Esophagus squamous epithelium (tissue), 5 donors: ENCODE measurements at places on chromosomes 6 and 20.
A peak's percentile ranks its signal among the peaks of the same experiment; 100 is the strongest.

DNA sequence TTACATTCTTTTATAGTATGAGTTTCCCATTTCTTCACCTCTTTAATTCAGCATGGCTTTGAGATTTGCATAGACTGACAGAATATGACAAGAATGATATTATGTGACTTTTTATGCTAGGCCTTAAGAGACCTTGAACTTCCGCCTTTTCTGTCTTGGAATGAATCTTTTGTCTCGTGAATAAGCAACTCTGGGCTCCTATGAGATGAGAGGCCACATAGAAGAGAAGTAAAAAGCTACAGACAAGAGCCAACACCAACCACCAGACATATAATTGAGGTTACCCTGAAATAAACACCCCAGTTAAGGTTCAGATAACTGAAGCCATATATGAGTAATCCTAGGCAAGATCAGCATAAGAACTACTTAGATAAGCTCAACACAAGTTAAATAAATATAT lies 600.8 kb downstream of the MEI4 start:
- H3K27me3 ChIP-seq: no peaks in the 10 kb centered on the region
- no peak for DNase-seq
- no peak overlapping the region for H3K27ac ChIP-seq
- no peak overlapping the region for H3K4me3 ChIP-seq
- H3K36me3 ChIP-seq: no peaks in the 10 kb centered on the region

DNA sequence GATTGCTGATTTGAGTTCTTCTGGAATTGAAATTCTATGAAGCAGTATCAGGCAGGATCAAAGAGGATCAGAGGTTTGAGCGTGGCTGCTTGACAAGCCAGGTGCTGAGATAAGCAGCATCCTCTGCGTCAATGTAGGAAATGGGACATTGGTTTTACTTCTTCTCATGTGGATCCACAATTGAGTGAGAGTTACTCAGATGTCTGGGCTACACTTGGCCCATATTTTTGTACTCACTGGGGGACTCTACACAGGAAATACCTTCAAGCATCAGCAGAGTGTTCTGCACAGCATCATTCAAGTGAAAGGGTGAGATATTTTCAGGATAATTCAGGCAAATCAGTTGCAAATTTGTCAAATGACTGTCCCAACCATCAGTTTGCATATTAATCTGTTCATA lies 613.9 kb upstream of the ARID1B start:
- no peak overlapping the region for H3K4me3 ChIP-seq
- H3K36me3 ChIP-seq: no peaks in the 10 kb centered on the region
- H3K27me3 ChIP-seq: no peaks in the 10 kb centered on the region
- H3K4me1 ChIP-seq: peaks cover 10% of the 10 kb centered on the region
- no peak overlapping the region for H3K27ac ChIP-seq

DNA sequence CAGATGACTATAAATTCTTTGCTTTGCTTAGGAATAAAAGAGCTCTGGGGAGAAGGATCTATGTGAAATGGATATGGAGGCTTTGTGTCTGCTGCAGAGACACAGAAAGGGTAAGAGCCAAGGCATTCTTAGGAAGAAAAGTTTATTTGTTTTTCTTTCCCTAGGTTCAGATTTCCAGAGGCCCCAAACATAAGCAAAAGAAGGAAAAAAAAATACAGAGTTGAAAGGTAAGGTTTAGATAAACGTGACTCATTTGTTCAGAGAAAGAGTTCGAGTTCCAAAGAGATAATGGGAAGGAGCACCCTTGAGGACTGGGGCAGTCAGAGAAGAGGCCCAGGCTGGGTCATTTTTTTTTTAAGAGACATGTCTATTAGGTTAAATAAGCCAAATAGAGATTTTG lies 27.4 kb upstream of the BMP5 start:
- H3K27me3 ChIP-seq: no peaks in the 10 kb centered on the region
- no peaks in the 10 kb centered on the region for H3K4me1 ChIP-seq
- H3K27ac ChIP-seq: no peak overlapping the region
- no peak overlapping the region for H3K4me3 ChIP-seq

GRCh38 chr6:67908379-67908778 lies 726.7 kb upstream of the ADGRB3 start:
- H3K27me3 ChIP-seq: no peaks in the 10 kb centered on the region
- H3K4me3 ChIP-seq: no peak overlapping the region
- no peaks in the 10 kb centered on the region for H3K4me1 ChIP-seq

- H3K27ac ChIP-seq: no peak overlapping the region
- H3K4me1 ChIP-seq: peaks cover 13% of the 10 kb centered on the region
- no peaks in the 10 kb centered on the region for H3K36me3 ChIP-seq
- DNase-seq: no peak
Measured at GRCh38 chr20:64104667-64105451, 2.5 kb downstream of the NPBWR2 start.

DNA sequence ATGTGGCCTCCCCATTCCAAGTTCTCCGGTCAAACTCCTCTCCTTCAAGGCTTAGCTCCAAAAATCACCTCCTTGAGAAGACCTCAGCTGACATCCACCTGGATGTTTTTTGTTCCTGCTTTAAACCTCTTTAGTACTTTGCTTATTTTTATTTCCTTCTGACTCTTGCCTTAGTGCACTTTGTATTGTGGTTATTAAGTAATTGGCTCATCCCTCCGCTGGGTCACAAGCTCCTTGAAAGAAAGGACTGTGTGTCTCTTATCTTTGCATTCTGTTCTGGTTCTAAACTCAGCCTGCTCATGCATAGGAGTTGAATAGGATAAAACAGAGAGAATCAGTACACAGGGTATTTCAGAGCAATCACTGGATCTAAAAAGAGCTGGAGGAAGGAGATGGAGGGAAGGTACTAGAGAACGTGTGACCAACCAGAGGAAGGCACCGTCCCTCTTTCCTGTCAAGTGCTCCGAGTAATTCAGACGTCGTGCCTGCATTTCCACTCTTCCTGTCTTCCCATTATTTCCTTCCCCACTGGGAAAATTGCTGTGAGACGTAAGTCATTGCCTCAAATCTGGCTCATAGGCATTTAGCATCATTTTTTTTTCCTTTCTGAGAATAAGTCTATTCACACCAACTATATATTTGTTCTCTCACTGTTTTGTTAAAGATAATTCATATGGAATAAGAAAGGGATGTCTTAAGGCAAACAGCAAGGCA lies 59.7 kb upstream of the GLP1R start:
- no peaks in the 10 kb centered on the region for H3K27me3 ChIP-seq
- no peak overlapping the region for H3K4me3 ChIP-seq
- H3K36me3 ChIP-seq: no peaks in the 10 kb centered on the region
- H3K4me1 ChIP-seq: no peaks in the 10 kb centered on the region

- no peak for DNase-seq
- no peak within 1 kb of the TSS for H3K4me3 ChIP-seq
- peaks cover 7% of the 10 kb centered on the region for H3K27me3 ChIP-seq
- peaks cover 5% of the 10 kb centered on the region for H3K4me1 ChIP-seq
- no peak within 1 kb of the TSS for H3K27ac ChIP-seq
Measured at GRCh38 chr20:3084283-3084985, at the start of gene AVP. AVP (minus strand) TSS chr20:3084724; CDS start chr20:3084674, 50 bp downstream.

GRCh38 chr20:57851796-57852195 lies 142.0 kb upstream of the PMEPA1 start:
- no peaks in the 10 kb centered on the region for H3K4me1 ChIP-seq
- H3K27me3 ChIP-seq: no peaks in the 10 kb centered on the region

DNA sequence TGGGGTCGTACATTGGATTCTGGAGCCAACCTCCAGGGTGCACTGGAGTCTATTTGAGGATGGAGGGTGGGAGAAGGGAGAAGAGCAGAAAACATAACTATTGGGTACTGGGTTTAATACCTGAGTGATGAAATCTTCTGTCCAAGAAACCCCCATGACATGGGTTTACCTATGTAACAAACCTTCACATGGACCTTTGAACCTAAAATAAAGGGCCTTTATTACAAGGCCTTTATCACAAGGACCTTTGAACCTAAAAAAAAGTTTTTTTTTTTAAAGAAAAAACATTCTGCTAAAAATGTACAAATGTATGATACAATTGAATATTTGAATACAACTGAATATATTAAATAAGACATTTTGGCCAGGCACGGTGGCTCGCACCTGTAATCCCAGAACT lies 38.1 kb upstream of the ZNF133 start:
- H3K36me3 ChIP-seq: no peaks in the 10 kb centered on the region
- no peak overlapping the region for H3K27ac ChIP-seq
- H3K27me3 ChIP-seq: no peaks in the 10 kb centered on the region

DNA sequence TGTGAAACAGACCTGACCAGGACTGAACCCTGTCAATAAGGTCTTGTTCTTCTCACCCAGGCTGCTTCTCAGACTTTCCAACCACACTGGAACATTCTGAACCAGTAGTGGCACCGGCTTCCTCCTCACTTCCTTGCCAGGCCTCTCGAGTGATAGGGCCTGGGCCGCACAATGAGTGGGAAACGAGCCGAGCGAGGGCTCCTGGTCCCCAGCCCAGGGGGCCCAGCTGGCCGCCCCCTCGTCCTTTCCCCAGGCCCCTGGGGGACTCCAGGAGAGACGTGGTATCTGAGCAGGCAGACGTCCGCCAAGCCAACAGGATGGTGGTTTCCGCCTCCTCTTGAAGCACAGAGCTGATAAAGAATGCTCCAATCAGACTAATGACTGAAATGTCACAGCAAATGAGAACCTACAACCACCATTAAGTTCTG lies 117.9 kb downstream of the GMDS start:
- H3K27ac ChIP-seq: peak overlapping the region; percentile 59
- H3K36me3 ChIP-seq: no peaks in the 10 kb centered on the region
- no peak overlapping the region for H3K4me3 ChIP-seq

DNA sequence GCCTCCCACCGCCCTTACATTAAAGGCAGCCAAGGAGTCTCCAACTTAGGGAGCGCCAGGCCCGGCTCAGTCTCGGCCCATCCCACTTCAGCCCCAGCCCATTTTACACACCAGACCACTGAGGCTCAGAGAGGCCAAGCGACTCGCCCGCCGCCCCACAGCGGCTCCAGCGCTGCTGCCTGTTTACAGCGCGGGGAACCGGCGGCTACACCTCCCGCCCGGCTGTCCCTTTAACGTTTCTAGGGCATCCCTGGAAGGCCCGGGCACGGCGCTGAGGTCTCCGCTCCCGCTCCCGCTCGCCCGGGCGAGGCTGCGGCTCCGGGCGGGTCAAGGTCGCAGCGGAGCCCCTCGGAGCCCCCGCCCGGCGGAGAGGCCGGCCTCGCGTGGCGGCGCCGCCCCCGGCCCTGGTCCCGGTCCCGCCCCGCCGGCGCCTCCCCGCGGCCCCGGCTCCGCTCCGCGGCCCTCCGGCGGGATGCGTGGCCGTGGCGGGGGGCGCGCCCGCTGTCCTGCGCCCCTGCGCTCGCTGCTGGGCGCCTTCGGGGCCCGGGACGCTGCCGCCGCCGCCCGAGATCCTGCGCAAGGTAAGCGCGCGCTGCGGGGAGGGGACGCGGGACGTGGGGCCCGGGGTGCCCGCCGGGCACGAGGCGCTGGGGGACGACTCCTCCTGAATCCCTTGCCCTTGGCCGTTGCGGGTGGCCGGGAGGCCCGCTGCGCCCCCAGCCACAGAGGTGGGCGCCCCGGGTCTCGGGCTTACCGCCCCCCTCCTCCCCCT lies 27.1 kb upstream of the PHACTR3 start:
- DNase-seq: no peak
- no peak overlapping the region for H3K4me3 ChIP-seq
- H3K27ac ChIP-seq: no peak overlapping the region
- H3K4me1 ChIP-seq: no peaks in the 10 kb centered on the region
- H3K36me3 ChIP-seq: no peaks in the 10 kb centered on the region

GRCh38 chr6:145561095-145562072 lies 173.9 kb downstream of the EPM2A start:
- no peak for DNase-seq
- H3K27ac ChIP-seq: no peak overlapping the region
- H3K27me3 ChIP-seq: no peaks in the 10 kb centered on the region
- H3K4me1 ChIP-seq: no peaks in the 10 kb centered on the region
- no peak overlapping the region for H3K4me3 ChIP-seq

- no peaks in the 10 kb centered on the region for H3K27me3 ChIP-seq
- H3K27ac ChIP-seq: no peak overlapping the region
- no peak for DNase-seq
- no peak overlapping the region for H3K4me3 ChIP-seq
- no peaks in the 10 kb centered on the region for H3K4me1 ChIP-seq
Measured at GRCh38 chr20:12956303-12956702, 52.5 kb upstream of the SPTLC3 start.

DNA sequence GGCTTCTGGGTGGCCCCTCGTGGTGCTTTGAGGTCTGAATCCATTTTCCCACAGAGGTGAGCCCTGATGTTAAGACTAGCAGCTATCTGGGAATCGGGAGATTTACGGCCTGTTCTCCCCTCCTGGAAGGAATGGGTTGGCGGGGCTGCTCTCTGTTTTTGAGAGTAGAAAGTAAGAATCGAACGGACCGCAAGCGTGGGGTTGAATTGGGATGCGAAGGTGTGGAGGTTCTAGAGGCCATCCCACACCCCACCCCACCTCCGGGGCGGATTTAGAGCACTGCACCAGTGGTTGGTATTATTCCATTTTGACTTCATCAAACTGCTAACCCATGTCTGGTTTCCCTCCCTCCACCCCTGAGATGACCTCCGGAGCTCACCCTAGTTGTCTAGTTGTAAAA lies 11.5 kb downstream of the PYGB start:
- H3K36me3 ChIP-seq: no peaks in the 10 kb centered on the region
- H3K4me3 ChIP-seq: no peak overlapping the region
- DNase-seq: no peak
- H3K27ac ChIP-seq: no peak overlapping the region

DNA sequence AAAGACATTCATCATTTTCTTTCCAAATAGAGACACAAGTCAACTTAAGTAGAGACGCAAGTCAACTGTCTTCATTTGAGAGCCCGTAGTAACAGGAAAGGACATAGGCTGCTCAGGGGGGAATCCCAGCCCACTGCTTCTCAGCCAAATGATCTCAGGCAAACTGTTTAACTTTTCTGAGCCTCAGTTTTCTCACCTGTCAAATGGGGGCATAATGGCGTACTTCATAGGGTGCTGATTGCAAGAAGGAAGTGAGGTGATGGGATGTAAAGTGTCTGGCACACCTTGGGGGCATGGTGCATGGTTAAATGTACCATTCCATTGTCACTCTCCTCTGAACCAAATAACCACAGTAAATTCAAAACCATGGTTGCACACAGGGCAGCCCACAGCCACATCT lies 96.5 kb downstream of the EYA2 start:
- H3K4me1 ChIP-seq: peaks cover 25% of the 10 kb centered on the region
- peaks cover 3% of the 10 kb centered on the region for H3K27me3 ChIP-seq
- H3K27ac ChIP-seq: peak overlapping the region; percentile 88
- no peak for DNase-seq
- no peaks in the 10 kb centered on the region for H3K36me3 ChIP-seq
- H3K4me3 ChIP-seq: no peak overlapping the region

GRCh38 chr6:14641423-14642135 lies 524.0 kb downstream of the CD83 start:
- peaks cover 5% of the 10 kb centered on the region for H3K4me1 ChIP-seq
- H3K4me3 ChIP-seq: no peak overlapping the region
- H3K27me3 ChIP-seq: no peaks in the 10 kb centered on the region
- H3K27ac ChIP-seq: no peak overlapping the region
